Stimulated activated CD4-positive, alpha-beta T cell treated with anti-CD3 and anti-CD28 coated beads, Interleukin-4, amount 100 ng/mL, for 1 hour (primary cell): ENCODE measurements at places on chromosomes 11 and 22.

GRCh38 chr22:38802671-38803121 lies 8.8 kb upstream of the DNAL4 start:
- no peak for DNase-seq

DNA sequence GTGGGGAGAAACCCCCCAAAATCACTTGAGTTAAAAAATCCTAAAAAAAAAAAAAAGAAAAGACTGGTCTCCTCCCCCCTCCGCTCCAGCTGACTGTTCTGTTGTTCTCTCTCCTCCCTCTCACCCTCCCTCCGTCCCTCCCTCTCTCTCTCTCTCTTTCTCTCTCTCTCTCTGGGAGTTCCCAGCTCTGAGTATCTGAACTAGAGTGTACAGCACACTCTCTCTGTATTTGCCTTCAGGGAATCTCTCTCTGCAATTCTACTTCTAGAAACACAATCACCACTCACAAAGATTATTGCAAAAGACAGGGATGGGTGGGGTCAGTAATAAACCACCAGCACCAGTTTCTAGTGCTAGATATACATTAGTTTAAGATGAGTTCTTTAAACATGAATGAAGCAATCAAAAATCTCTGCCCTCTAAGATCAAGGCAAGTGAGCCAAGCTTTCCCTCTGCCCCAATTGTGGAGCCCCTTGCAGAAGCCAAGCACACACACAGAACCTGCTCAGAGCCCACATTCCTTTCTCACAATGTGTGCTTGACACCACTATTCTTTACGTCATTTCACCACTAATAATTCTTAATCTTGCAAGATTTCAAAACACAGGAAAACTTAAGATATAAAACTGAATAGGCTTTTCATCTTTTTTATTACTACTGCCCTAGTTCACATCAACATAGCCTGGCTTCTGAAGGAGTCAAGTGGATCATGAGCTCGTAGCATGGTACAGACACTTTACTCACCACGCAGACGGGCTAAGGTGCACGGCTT lies 133.5 kb downstream of the RBFOX2 start:
- DNase-seq = no peak

- DNase-seq = no peak
Measured at GRCh38 chr22:50728523-50728931, 9.5 kb upstream of the ACR start.

- no peak for DNase-seq
Measured at GRCh38 chr11:67999201-67999629, 4.7 kb downstream of the UNC93B1 start.

DNA sequence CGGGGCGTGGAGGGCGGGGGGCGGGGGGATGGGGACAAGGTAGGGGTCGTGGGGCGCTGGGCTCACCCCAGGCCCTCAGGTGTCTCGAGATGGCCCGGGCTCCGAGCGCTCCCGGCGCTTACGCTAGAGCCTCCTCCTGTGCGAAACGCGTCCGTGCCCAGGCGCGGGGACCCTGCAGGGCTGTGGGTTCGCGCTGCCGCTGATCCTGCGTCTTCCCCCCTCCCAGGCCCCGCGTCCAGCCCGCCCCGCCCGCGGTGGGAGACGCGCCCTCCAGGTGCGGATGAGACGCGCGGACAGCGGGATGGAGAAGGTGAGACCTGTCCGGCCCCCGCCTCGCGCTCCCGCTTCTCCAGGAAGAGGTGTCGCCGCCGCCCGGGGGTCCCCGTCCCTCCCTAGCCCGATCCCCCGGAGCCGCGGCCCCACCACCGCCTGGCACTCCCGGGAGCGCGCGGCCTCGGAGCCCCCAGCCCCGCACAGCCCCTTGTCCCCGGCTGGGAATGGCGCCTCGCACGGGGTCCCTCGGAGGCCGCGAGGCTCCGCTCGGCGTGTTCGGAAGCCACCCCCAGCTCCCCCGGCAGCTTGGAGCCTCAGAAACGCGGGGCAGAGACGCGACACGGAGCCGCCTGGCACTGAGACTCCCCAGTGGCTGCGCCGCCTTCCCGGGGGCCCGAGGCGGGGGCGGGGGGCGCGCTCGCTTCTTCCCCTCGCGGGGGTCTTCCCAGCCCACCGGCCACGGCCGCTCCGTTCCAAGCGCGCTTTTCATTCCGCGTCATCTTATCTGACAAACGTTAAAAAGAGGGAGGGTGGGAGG lies 27.6 kb upstream of the TOLLIP start:
- peak; percentile 52 for DNase-seq

DNA sequence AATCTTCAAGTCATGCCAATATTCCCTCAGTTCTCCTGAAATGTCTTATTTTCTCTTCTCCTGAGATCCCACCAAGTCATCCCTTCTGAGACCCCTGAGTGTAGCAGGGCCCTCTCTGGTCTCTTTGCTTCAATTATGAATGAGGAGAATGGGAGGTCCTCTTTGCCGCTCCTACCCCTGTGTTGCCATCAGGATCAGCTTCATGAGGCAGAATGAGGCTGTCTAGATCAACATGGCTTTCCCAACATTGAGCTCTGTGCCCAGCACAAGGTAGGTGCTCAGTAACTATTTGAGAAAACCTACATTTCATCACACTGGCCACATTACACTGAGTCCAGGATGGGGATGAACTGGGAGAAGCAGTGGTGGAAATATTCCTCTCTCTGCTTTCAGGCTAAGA lies 107.2 kb downstream of the ZNF280B start:
- DNase-seq = no peak

- DNase-seq = no peak
Measured at GRCh38 chr11:22163394-22163797, 29.5 kb upstream of the ANO5 start.

- DNase-seq = no peak
Measured at GRCh38 chr11:124101737-124102136, 13.5 kb upstream of the VWA5A start.

GRCh38 chr11:97544431-97544830 lies 1154.6 kb downstream of the JRKL start:
- DNase-seq = no peak

DNA sequence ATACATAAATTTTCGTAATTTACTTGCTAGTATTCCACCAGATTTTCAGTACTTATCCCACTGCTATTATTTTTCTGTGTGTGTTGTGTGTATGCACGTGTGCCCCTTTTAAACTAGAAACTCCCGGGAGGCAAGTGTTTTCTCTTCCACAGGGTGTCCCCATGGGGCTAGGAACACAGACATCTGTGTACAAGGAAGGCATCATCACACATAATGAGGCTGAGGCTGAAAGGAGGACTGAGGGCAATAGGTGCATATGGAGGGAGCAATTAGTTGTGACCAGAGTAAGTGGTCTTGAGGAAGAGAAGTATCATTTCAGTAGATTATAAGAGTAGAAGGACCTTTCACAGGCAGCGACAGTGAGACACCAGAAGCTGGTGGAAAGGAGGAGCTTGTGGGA lies 2.1 kb upstream of the DPAGT1 start:
- DNase-seq = no peak

GRCh38 chr11:86035164-86035563 lies 33.7 kb downstream of the PICALM start:
- DNase-seq = no peak

DNA sequence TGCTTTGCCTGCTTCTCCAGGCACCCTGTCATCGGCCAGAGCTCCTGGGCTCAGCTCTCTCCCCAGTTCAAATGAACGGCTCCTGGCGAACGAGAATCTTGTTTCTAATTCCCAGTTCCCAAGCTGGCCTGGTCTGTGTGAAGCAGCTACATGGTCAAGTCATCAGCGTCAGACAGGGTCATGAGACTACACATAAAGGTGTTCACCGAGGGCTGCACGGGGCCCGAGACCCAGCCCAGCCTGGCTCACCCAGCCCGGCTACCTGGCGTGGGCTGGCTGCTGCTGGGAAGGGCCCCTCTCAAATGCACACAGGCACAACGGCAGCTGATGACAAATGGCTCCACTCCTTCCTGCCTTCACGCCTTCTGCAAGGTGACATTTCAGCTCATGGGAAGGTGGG lies 14.6 kb upstream of the CELSR1 start:
- no peak for DNase-seq

DNA sequence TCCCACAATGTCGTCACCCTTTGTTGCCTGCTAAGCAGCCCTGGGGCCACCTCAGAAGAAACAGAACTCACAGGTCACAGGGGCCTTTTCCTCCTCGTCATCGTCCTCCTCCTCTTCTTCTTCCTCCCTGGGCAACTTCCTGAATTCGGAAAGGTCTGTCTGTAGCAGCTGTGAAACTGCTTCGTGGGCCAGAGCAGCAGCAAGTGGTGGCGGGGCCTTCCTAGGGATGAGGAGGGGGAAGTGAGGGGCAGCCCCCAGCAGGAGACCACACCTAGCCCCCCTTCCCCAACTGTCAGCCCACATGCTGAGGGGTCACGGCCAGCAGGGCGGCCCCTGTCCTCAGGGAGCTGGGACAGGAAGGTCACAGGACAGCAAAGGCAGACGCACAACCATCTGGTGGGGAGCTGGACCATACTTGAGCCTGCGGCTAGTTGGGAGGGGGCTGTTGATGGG lies 13.2 kb downstream of the PPM1F start:
- no peak for DNase-seq

DNA sequence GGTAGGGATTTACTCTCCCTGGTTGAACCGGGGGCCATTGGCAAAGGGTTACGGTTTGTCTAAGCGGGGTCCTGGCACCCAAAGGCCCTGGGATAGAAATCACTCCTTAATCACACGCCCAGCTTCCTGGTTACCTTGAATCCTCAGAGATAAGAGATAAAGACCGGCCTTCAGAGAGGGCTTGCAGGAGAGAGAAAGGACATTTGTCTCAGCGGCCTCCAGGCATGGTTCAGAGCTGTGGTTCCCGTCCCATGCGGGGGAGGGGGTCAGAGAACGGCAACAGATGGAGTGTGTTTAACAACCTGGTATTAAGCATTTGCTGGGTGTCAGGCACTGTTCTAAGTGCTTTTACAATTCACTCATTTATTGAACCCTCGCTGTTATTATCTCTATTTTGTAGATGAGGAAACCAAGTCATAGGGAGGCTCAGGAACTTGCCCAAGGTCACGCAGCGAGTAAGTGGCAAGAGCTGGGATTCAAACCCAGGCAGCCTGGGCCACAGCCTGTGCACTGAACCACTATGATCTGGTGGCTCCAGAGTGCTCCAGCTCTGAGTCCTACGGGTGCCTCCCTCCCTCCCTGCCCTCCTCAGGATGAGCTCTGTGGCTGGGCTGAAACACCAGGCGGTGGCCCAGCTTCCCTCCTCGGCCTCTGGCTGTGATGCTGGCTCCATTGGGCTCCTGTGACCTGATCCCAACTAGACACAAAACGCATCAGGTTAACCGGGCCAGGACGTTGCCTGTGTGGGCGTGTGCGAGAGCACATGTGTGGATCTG lies 18.6 kb downstream of the LRRC10B start:
- DNase-seq = no peak

- DNase-seq = no peak
Measured at GRCh38 chr22:47168900-47169800, 406.7 kb downstream of the TBC1D22A start.

DNA sequence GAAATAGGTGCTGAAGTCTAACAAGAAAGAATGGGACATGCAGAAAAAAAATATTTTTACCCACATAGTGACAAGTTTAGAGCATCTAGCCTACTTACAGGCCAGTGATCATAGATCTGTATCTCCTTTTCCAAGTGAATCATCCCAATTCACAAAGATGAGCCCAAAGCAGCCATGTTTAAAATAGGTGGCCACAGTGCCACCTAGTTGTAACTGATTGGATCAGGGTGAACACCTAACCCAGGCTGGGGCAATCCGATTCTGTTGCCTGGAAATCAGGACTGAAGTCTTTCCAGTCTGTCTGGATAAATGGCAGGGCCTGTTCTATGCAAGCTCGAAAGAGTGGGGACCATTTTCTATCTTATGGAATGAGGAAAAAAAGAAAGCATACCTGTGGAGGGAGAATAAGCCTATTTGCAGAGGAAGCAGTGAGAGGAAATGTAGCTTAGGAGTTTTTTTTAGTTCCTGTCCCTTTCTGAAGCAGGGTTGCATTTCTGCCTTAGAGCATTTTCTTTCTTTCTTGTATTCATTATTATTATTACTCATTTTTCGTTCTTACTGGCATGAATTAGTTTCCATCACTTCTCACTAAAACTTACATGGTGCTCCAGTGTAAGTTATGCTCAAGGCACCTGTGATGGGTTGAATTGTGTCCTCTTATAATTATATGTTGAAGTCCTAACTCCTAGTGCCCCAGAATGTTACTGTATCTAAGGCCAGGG lies 113.2 kb upstream of the RAG2 start:
- no peak for DNase-seq

GRCh38 chr22:33726294-33726734 lies 194.0 kb downstream of the LARGE1 start:
- DNase-seq = no peak

- no peak for DNase-seq
Measured at GRCh38 chr22:41057076-41057475, 35.3 kb upstream of the EP300 start.

GRCh38 chr11:105130189-105130813 lies 9.3 kb downstream of the CARD18 start:
- no peak for DNase-seq

GRCh38 chr22:25881210-25881755 lies 139.3 kb downstream of the MYO18B start:
- no peak for DNase-seq

DNA sequence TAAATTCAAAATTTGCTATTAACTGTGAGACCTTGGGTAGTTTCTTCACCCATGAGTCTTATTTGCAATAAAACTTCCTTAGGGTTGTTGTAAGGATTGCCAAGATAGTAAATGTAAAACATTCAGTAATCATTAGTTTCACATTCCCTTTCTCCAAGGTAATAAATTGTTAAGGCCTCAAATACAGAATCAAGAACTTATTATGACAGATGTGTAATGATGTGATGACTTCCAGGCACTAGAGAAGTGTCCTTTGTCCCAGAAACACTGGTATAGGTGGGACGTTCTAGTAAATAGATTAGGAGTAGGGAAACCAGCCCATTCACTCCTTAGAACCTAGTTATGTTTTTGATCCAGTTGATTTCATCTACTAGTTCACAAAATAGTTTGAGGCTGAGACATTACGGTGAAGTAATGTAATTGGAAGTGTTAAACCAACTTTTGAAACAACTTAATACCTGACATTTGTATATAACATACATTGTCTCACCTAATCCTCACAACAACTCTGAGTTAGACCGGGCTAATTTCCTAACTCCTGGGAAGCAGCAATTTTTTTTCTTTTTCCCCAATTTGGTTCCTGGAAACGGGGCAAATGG lies 25.5 kb downstream of the CTNND1 start:
- no peak for DNase-seq

DNA sequence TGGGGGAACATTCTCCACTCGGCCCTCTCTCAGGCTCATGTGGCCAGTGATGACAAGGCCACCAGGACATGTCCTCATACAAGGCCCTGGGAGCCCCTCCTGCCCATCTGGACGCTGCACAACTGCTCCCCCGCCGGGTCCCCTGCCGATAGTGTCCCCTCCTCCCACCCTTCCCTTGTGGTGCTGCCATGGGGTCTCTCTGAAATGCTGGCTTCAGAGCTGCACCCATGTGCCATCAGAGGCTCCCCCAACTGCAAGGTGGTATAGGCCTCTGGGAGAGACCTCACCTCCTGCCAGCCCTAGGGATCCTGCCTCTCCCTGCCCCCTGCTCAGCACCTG lies 113.0 kb downstream of the KCNQ1OT1 start:
- no peak for DNase-seq

- DNase-seq = no peak
Measured at GRCh38 chr22:44319685-44320084, 6.9 kb upstream of the SHISAL1 start.
